Umbilical cord (tissue), 2 donors: ENCODE measurements at places on chromosomes 5 and 9. TPM values are rescaled to one million over a fixed set of nuclear protein-coding genes. Genes with fewer than 3 reads are reported as not detected.
A peak's percentile ranks its signal among the peaks of the same experiment; 100 is the strongest.

DNA sequence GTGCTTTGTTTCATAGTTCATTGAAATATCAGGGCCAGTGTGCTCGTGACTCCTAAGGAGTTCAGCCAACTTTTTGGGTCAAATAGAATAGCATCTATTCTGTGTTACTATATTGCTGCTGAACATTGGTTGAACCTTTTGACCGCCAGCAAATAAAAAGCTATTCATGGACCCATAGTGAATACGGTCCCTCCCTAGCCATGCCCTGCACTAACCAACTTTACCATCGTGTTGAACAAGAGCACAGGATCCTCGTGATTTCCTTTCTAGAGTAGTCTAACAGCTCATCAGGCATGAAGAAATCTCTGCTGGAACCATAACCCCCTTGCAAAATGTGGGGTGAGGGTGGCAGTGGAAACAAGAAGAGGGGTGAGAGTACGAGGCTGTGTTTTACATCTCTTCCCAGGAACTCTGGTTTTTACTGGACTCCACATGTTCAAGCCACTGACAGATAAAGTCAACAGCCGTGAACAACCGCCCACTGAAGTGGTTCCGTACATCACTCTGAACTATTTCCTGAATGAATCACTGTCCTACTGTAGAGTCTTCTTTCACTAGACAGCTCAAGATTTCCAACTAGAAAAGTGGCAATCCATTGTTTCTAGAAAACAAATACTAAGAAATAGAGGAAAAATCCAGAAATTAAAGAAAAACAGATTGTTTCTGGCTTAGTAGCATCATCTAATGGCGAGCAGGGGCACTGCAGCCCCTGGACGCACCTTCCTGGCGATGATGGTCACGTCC is 70.1 kb upstream of the SPATA31E1 start:
- peak; percentile 30 for DNase-seq

GRCh38 chr5:103645816-103646215 is 83.2 kb upstream of the NUDT12 start:
- DNase-seq, result no peak

DNA sequence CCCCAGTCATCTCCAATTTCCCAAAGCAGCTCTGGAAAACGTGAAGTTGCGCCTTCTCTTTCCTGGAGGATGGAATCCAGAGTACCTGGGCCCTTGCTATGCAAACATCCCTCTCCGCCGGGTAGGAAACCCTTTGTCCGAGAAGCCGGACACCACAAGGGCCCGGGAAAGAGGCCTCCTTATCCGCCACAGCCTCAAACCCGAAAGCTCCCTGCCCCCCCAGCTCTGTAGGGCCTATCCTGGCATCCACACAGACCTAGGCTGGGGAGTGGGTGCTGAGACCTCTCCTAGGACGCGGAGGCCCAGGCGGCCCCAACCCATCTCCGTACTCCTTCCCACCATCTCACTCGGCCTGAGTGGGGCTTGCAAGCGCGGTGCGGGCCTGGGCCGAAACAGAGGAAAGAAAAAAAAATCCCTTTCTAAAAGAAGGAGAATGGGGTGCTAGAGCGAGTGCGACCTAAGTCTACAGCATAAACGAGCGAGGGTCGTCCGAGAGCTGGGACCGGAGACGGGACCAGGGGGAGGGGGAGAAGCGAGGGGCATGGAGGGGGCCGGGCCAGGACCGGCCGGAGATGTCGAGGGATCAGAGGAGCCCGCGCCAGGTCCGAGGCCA is 624 bp downstream of the FBXW11 start:
- peak; percentile 42 for DNase-seq

Gene PCDHAC2
- total RNA-seq, result 3.4 TPM

- peak; percentile 35 for DNase-seq
Observed at GRCh38 chr9:108101410-108101809, 611.8 kb upstream of the KLF4 start.
